GM23338 (cell line): ENCODE measurements at places on chromosomes 5 and 9. TPM values are rescaled to one million over a fixed set of nuclear protein-coding genes. Genes with fewer than 3 reads are reported as not detected.

Gene SEPTIN8
- 37.2 and 45.0 TPM in 2 replicates for total RNA-seq

DNA sequence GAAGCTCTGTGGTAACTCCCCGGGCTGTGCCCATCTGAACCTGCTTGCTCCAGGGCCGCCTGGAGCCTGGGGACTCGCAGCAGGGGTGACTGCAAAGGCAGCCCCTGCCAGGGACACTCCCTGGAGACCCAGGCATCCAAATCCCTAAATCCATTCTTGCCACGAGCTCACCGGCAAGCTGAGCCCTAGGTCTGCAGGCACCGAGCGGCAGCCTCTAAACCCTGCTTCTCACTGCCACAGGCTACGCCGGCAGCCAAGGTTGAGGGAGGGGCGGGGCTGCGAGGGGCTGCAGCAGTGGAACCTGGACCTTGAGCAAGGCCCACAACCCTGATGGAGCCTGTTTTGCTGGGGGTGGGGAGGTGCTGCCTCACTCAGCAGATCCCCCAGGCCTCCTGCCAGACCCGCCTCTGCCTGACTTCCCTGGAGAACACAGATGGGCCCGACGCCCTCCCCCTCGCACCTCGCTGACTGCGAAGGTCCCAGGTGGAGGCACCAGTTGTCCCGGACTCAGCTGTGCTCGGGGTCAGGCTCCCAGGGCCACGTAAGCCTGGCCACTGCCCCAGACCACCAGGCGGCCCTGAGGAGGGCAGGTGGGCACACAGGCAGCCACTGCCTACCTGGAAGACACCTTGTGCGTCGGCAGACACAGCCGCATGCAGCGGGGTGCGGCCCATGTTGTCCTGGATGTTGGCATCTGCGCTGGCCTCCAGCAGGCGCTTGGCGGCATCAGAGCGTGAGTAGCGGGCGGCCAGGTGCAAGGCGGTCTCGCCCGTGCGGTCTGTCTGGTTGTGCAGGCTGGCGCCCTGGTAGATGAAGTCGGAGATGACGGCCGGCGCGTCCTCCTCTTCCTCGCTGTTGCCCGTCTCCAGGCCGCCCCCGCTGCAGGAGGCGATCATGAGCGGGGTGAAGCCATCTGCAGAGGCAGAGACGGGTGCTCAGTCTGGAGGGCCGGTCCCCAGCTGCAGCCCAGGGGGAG, 17.4 kb upstream of the SEC16A start:
- no peak for DNase-seq

- DNase-seq, result no peak
Measured at GRCh38 chr5:146018514-146019375, 82.4 kb downstream of the SH3RF2 start.

Gene CNTNAP3B
- total RNA-seq, result 1.9 and 2.4 TPM in 2 replicates

Gene LRRC19
- not detected in 2 replicates for total RNA-seq

Gene PHYHD1
- total RNA-seq, result 4.1 and 10.4 TPM in 2 replicates

DNA sequence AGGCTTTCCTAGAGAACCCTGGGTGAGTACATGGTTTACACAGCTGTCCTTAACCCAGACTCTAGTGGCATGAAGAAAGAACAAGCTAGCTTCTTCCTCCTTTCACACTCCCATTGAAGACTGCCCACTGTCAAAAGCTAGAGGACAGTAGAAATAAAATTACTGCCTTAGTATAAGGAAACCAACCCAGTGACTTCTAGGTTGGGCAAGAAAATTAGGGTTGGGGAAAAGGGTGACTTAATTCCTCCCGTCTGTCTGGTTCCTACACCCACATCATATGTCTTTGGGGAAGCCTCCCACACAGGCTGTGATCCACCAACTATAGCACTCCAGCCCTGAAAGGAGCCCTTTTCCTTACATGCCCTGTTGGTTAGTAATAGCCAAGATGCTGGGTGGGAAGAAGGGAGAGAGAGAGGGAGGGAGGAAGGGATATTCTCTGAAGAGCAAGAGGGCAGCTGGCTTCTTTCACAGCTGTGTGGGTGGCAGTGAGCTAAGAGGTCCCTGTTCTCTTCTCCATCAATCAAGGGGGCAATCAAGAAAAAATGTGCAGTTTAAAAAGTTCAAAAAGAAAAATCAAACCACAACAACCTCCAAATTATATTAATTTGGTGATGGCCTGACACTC, 21.7 kb downstream of the HBEGF start:
- DNase-seq, result no peak

GRCh38 chr5:159971038-159971437, 37.9 kb upstream of the TTC1 start:
- no peak for DNase-seq

Gene ORM2
- total RNA-seq, result 0.76 TPM in 1 of 2 replicates, not detected in the other

GRCh38 chr5:98638111-98638510, 135.4 kb upstream of the RGMB start:
- DNase-seq, result no peak

Gene SPEF2
- 0.17 and 7.4 TPM in 2 replicates for total RNA-seq

Gene SLC34A1
- 0.31 TPM in 1 of 2 replicates, not detected in the other for total RNA-seq
